ENCODE measurements at places on chromosomes 11 and 22.

DNA sequence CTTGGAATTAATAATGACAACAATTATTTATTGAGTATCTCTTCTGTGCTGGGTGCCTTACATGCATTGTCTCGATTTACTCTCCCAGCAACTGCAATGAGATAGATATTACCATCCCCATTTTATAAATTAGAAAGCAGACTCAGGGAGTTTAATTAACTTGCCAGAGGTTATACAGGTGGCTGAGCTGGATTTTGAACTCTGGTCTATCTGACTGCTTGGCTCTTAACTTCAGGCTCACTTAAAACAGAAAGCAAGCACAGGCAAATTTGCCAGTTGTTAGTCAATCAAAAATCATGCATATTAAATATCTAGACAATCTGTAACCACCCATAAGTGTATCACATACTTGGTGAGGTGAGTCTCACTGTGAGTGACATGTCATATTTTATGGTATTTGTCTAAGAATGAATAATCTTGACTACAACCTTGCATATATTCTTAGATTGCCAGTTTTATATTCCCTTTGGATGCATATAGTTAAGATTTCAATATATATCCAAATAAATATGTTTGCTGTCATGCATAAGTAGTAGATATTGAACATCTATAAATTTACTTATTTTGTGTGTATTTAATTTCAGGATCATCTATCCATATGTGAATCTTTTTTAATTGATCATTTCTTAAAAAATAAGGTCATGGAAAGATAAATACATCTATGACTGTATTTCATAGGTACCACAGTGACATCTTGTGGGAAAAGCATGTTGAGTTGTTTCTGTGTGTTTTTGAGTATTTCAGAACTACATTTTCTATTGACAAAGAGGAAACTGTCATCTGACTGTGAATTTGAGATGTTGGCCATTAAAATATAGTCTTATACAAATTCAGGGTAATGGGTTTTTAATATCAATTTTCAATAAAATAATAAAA lies 112.0 kb upstream of the ARHGAP42 start:
- DNase-seq = no peak

- no peak for DNase-seq
These were observed 29.8 kb downstream of the LMO1 start for GRCh38 chr11:8233691-8234424.

- no peak for DNase-seq
These were observed 78.4 kb downstream of the C11orf91 start for GRCh38 chr11:33622186-33622585.

- DNase-seq = no peak
These were observed 16.9 kb upstream of the SPTY2D1 start for GRCh38 chr11:18650859-18651557.

DNA sequence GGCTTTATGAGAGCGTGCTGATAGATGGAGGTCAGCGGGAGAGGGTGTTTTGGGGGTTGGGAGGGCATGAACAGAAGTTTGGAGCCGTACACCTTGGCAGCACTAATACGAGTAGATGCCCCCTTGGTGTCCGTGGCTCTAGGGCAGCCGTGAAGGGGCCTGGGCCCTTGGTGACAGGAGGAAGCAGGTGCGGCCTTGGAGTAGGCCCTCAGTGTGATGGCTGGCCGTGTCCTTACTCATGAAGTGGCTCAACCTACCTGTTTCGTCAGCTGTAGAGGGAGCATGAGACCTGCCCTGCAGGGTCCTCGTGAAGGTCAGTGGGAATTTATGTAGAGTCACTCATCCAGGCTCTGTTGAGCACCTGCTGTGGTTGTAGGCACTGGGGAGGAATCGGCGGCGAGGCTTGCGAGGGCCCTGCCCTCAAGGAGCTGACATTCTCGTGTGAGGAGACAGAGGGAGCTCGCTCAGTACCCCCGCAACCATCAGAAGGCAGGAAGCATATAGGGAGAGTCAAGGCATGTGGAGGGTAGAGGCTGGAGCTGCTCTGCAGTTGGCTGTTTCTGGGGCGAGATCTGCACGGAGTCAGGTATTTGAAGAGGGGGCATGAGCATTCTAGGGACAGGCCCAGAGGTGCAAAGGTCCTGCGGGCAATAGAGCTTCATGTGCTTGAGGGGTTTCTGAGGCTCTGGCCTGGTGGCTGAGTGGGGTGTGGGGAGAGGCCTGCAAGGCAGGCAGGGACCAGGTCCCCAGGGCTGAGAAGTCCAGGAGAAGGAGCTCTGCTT lies 39.6 kb downstream of the TBC1D22A start:
- no peak for DNase-seq

- no peak for DNase-seq
These were observed 373.7 kb downstream of the METTL15 start for GRCh38 chr11:28481616-28482480.

- DNase-seq = no peak
These were observed 9.8 kb upstream of the APOL6 start for GRCh38 chr22:35638410-35638809.

GRCh38 chr22:21834869-21835268 lies 32.6 kb downstream of the MAPK1 start:
- no peak for DNase-seq

DNA sequence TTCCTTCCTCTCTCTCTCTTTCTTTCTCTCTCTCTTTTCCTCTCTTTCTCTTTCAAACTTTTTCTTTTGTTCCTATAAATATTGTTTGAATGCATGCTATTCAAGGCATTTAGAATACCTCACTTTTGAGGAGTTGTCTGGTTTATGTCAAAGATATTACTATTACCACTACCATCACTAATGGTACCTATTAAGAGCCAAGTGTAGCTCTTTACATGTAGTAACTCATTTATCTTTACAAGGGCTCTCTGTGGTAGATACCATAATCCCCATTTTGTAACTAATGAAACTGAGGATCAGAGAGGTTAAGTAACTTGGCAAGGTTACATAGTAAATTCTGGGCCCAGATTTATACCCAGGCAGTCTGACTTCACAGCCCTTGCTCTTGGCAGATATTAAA lies 116.0 kb downstream of the CSTPP1 start:
- no peak for DNase-seq

- DNase-seq = no peak
These were observed 13.2 kb upstream of the PDGFB start for GRCh38 chr22:39257901-39258475.

GRCh38 chr22:36223504-36223903 lies 15.8 kb downstream of the APOL2 start:
- DNase-seq = no peak

GRCh38 chr11:16861862-16862261 lies 123.4 kb downstream of the C11orf58 start:
- DNase-seq = no peak

- DNase-seq = no peak
These were observed 34.6 kb upstream of the KCNQ1OT1 start for GRCh38 chr11:2734181-2735052.

DNA sequence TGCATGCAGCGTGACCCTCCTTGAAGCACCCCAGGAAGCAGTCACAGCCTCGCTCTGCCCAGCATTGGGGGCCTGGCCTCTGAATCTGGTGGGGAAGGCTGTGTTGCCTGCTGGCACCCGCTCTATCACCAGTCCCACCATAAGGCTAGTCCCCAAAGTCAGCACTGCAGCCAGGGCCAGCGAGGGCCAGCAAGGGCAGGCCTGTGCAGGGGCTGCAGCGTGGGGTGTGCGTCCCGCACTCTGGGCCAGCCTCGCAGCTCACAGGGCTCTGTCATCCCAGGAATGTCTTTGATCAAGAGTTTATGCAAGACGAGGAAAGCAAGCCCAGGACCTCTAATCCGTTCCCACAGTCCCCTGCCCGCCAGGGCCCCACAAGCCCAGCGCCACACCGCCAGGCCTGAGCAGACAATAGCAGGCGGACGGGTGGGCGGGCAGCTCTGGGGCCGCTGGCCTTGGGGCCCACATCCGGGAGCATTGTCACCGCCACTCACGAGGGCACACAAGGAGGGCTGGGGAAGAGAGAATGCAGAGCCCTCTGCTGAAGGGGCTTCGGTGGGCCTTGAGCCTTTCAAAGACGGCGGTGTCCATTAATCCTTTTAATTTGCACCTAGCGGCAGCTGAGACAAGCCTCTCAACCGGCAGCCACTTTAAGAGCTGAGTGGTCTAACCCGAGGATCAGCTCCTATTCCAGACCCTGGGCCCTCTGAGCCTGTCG lies 17.1 kb downstream of the LTO1 start:
- DNase-seq = no peak

DNA sequence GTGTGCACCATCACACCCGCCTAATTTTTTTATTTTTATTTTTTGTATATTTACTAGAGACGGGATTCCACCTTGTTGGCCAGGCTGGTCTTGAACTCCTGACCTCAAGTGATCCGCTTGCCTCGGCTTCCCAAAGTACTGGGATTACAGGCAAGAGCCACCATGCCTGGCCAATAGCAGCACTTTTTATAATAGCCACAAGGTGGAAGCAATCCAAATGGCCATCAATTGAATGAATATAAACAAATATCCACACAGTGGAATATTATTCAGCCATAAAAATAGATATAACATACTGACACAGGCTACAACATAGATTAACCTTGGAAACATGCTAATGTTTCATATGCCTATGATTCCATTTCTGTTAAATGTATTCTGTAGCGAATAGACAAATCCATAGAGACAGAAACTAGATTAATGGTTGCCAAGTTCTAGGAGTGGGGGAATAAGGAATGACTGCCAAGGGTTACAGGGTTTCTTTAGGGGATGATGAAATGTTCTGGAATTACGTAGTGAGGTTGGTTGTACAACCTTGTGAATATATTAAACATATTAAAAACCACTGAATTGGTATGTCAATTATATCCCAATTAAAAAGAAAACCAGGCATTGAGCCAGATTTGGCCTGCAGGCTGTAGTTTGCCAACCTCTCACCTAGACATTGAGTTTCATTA lies 4.8 kb downstream of the VPS51 start:
- DNase-seq = no peak

Measured in bone marrow (tissue), 2 donors.